ENCODE measurements at places on chromosomes 11 and 22. TPM values are rescaled to one million over a fixed set of nuclear protein-coding genes. Genes with fewer than 3 reads are reported as not detected.

DNA sequence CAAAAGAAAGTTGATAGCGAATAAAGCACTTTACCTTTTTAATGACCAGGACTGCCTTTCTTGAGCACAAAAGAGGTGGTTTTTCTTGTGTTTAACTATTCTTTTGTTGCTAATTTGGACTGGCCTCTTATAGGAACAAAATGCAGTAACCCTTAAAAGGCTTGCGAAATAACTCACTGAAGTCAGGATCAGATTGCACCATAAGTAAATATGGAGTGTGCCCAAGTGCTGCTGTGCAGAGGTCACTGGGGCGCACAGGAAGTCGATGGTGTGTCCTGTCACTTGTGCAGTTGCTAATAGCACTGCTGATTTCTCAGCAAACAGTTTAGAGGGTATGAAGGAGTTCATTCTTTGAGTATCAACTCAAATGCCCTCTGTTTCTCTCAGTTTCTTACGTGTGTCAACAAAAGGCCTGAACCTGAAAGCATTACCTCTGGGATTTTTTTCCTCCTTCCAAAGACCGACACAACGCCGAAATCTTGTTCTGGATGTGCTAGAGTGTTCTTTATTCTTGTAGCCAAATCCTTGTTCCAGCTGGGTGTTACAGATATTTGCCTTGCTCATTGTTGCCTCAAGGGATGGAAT lies 71.3 kb downstream of the ATXN10 start:
- DNase-seq: no peak

DNA sequence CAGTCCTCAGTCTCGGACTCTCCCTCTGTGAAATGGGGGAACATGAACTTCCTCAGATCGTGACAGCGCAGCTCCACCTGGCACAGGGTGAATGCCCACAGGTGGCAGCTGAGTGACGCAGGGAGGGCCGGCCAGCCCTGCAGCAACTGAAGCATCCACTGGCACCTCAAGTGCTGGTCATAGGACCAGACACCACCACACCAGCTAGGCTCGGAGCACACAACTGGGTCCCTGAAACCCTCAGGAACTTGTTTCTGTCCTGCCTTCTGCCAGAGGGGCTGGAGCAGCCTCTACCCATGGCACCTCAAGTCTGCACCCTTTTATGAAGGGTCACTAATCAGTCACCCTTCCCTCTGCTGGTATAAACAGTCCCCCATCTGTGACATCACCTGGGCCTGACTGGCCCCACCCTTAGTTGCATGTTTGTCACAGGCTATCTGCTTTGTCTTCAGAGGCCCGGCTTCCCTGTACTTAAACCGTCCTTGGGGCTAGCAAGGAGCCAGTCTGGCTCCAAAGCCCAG lies 7.4 kb upstream of the CDC42BPG start:
- peak; percentile 34 for DNase-seq

GRCh38 chr22:45863981-45864751 lies 112.8 kb downstream of the WNT7B start:
- DNase-seq: peak; percentile 73

GRCh38 chr22:35883031-35883620 lies 145.5 kb downstream of the RBFOX2 start:
- no peak for DNase-seq

DNA sequence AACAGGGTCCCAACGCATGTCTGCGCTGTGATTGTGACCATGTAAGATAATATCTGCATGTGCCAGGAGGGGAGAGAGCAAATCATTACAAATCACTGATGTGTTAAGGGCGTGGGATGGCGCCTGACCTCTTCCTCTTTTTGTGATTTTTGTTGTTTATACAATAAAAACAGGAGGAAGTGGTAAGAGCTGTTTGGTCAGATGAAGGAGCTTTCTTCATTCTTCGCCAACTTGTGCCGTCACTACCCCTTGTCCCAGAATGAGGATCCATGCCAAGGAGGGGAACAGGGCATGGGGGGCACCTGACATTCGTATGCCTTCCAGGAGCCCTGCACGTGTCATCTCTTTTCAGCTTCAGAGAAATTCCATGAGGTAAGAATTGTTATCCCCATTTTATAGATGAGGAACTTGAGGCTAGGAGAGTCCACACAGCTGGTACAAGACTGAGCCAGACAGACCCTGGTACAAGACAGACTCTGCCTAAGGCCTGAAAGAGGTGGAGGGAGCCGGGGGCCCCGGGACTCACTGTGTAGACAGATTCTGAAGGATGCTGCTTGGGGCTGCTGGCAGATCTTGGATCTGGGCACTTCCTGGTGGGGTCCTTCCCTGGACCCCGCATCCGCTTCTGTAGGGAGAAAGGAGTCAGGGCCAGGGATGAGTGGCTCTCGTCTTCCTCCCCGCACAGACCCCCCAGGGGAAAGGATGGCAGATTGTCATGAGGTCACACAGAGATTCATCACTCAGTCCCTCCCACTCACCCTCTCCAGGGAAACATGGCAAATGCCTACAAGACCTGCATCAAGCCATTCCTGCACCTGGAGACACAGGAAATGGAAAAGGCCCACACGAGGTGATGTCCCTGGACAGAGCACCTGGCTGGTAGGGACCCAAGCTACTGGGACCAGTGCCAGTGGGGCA lies 34.6 kb downstream of the NFAM1 start:
- no peak for DNase-seq

GRCh38 chr11:3126901-3127691 lies 38.0 kb downstream of the OSBPL5 start:
- DNase-seq: no peak

DNA sequence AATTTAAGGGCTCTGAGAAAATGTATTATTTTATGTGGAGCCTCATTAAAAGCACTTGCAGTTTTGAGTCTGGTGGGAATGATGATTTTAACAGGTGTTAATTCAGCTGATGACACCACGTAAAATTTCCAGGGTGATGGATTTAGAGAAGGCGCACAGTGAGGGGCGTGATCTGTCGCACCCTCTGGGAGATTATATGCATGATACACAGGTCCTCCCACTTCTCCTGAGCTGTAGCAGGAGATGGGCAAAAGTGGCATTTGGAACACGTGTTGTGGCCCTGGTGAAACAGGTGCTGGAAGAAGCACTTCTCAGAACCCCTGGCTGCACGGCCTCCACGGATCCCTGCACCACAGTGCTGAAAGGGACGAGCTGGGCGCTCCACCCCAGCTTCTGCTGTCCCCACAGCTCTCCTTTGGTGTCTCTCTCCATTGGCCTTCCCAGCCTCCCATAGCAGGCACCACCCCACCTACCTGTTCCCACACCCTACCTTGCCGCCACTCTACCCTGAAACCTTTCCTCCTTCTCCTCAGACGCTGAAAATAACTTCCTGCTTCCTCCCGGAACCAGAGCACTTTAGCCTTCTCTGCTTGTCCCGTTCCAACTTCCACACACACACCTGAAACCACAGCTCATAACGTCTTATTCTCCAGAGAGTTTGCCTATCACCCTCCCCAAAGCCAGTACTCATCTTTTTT lies 6.9 kb upstream of the SORL1 start:
- no peak for DNase-seq

- DNase-seq: no peak
Measured at GRCh38 chr11:86696004-86696403, 23.6 kb upstream of the ME3 start.

- DNase-seq: no peak
Measured at GRCh38 chr22:40070701-40071100, 75.9 kb downstream of the FAM83F start.

- no peak for DNase-seq
Measured at GRCh38 chr11:57167125-57167846, 14.5 kb upstream of the LRRC55 start.

- peak; percentile 59 for DNase-seq
Measured at GRCh38 chr11:20355221-20356219, 8.0 kb upstream of the HTATIP2 start.

DNA sequence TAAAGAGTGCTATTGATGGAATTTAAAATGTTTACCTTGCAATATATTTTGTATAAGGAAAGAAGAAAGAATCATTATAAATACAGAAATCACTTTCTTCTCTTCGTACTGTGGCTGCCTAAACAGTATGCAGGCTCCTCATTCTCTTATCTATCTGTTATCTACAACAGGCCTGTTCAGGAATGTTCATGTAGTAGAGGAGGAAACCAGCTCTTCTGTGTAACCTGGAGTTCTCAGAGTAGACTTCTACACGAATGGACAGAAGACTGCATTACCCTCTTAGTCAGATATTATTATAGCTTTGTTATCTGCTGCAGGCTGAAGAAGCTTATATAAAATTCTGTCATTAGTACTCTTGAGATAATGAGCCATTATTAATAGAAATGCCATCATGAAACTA lies 1225.9 kb upstream of the CNTN5 start:
- DNase-seq: no peak

DNA sequence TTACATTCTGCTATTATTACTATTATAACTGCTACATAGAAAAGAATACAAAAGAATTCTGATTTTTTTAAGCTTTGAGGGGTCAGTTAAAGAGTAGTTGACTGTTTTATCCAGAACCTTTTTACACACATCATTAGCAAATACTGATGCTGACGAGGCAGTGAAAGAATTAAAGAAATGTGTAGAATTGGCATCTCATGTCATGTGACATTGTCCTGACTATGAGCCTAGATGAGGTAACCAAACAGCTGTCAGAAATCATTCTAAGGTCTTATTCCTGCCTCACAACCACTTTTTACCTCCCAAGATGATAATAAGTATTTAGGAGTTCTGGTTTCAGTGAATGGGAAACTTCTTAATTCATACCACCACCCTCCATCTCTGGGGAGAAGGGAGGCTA lies 121.0 kb downstream of the SLC1A2 start:
- DNase-seq: no peak

DNA sequence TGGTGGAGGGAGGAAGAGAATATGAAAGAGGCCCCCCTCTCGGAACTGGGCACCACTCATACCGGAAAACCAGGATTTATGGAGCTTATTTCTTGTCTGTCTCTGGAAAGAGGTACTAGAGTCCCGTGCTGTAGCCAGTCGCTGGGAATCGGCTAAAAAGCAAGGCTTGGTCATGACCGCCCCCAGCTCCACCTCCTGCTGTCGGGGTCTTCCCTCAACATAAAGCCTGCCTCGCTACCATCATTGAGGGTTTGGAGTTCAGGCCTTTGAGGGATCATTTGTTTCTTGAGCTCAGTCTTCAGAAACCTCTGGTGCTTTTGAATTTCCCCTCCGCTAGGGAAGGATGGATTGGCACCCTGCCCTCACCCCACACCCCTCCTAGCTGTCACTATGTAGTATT lies 97.1 kb downstream of the TSPAN18 start:
- no peak for DNase-seq

DNA sequence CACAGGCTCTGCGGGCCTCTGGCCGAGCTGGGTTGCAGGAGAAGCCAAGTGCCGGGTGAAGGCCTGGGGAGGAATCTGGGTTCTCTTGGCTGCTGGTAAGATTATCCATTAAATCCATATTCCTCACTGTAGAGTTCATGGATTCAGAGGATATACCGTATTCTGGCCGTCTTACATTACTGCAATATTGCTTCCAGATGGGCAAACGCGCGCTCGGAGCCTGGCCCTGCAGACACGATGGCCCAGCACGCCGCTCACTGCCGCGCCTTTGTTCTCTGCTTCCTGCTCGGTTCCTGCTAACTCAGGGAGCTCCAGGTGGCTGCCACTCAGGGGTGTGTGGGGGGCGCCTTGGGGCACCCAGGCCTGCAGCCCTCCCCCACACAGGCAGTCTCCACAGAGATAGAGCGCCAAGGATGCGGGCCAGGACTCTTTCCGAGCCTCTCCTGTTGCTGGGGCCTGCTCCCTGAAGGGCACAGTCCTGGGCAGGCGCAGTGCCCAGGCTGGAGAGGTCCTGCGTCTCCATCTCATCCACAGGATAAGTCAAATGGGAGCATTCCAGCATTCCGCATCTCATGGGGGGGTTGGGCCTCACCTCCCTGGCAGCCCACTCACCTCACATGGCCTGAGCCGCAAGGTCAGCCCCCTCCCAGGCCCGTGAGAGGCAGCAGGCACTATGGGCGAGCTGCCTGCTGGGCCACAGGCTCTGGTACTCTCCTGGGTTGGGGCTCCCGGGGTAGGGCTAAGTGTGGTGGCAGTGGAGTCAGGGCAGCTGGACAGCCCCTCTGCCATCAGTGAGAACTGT lies 14.1 kb upstream of the KCNQ1OT1 start:
- DNase-seq: no peak

DNA sequence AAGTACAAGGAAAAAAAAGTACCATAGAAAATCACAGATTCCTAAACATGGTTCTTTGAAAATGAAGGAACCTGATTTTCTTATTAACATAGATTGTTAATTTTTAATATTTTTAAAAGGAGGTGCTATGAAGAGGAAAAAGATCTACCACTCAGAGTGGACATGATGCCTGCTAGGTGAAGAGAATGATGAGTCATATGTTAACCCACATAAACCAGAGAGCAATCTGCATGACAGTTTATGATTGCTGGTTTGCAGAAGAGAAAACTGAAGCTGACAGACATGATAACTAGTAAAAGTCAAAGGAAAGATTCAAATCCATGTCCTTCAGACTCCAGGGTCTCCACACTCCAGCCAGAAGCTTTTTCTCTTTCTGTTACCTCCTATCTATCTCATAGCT lies 1231.7 kb downstream of the LRRC4C start:
- no peak for DNase-seq

The SLC22A12 gene
- not detected for polyA plus RNA-seq

The A4GALT gene
- not detected for polyA plus RNA-seq

The ZP1 gene
- not detected for polyA plus RNA-seq

The CADM1 gene
- not detected for polyA plus RNA-seq

The OR56B4 gene
- not detected for polyA plus RNA-seq

The PHOX2A gene
- not detected for polyA plus RNA-seq

The DDTL gene
- 0.30 TPM for polyA plus RNA-seq

The CD248 gene
- polyA plus RNA-seq: not detected

Measured in K562 (cell line).